HEK293T (cell line): ENCODE measurements at places on chromosomes 11 and 22.

GRCh38 chr11:11659567-11660362, 38.0 kb upstream of the GALNT18 start:
- peak; percentile 43 for DNase-seq

- DNase-seq = peak; percentile 66
These were observed 192.7 kb downstream of the NAV2 start for GRCh38 chr11:19905280-19905853.

GRCh38 chr11:59562292-59562691, 51.0 kb downstream of the OR4D9 start:
- no peak for DNase-seq

DNA sequence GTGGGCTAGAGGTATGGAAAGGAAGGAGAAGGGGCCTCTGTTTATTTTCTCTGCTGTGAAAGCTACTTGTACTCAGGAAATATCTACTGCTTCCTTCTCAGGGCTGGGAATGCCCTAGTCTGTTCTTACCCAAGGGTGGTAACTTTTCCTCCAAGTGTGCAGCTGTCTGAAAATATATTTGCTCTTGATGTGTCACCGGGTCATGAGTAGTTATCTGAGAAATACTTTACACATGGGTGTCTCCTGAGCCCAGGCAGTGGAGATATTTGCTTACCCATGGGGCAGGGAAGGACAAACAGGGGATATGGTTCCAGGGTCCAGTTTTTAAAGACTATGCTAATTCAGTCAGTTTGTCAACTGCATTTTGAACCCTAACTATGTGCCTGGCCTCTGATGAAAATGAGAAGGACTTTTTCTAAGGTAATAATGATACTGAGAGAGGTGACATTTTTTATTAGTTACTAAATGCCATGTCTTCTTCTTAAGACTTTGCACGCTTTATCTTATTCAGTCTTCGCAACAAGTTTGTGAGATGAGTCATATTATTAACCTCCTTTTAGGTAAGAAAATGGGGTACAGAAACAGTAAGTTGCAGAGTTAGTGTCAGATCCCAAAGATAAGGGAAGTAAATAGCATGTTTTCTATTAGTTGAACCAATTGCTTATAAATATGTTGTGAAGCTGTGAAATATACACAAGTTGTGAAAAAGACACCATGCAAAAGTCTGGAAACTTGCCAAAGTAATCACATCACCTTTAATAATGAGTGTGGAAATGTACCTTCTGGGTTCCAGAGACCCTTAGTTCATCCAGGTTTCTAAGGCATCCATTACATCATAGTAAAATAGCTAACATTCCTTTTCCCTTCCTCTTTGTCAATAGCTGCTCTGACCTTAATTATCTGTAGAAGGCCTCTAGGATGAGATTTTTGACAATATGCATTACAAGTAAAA, 22.9 kb downstream of the SYTL2 start:
- no peak for DNase-seq

DNA sequence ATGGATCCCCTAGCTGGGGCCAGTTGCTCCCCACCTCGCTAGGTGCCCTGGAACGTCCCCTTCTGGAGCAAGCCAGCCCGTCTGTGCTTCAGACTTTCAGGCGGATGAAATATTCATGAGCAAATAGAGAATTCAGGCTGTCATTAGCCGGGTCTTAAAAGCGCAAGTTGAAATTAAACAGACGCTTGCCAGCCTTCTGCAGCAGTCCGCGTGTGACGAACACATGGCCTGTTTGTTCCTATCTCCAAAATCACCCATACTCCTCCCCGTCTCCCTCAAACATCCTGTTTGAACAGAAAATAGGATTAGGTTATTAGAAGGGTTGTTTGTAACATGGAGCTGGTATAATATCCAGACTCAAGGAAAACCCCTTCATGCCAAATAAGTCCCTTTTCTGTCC, 38.7 kb downstream of the MYO18B start:
- no peak for DNase-seq

- peak; percentile 44 for DNase-seq
These were observed 375.4 kb downstream of the DDX10 start for GRCh38 chr11:109040303-109040702.

DNA sequence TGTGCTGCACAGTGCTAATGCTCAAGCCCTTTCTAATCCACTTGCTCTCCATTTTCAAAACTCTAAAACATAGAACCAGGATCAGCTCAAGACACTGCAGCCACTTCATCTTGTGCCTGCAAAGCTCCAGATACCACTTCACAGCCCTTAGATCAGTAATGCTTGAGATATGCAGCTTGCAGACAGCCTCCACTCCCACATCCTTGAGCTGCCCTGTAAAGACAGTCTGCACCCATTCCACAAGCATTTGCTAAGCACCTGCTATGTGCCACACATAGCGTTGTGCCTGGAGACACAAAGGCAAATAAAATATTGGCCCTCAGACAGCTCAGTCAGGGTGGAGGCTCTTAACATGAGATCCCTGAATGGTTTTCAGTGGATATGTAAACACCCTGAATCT, 192.5 kb upstream of the SNX19 start:
- DNase-seq = no peak

- DNase-seq = no peak
These were observed 95.7 kb downstream of the SCN3B start for GRCh38 chr11:123558536-123559315.

GRCh38 chr22:38290347-38290746, 17.5 kb upstream of the TMEM184B start:
- no peak for DNase-seq

- peak; percentile 11 for DNase-seq
These were observed 133.9 kb downstream of the FANCF start for GRCh38 chr11:22491555-22492225.

DNA sequence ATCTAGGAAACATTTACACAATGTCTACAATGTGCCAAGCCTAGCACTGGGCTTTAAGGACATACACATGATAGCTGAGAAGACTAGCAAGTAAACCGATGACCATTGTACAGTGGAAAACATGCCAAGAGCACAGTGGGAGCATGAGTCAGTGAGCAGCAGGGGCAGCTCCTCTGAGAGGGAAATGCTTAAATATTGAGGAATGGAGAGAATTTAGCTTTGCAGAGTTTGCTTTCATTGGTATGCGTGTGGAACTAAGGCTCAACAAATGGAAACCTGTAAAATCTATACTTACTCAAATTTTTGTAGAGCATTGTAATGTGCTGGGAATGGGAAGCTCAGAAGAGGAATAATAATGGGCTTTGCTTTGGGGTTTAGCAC, 282.3 kb downstream of the ST3GAL4 start:
- DNase-seq = no peak

DNA sequence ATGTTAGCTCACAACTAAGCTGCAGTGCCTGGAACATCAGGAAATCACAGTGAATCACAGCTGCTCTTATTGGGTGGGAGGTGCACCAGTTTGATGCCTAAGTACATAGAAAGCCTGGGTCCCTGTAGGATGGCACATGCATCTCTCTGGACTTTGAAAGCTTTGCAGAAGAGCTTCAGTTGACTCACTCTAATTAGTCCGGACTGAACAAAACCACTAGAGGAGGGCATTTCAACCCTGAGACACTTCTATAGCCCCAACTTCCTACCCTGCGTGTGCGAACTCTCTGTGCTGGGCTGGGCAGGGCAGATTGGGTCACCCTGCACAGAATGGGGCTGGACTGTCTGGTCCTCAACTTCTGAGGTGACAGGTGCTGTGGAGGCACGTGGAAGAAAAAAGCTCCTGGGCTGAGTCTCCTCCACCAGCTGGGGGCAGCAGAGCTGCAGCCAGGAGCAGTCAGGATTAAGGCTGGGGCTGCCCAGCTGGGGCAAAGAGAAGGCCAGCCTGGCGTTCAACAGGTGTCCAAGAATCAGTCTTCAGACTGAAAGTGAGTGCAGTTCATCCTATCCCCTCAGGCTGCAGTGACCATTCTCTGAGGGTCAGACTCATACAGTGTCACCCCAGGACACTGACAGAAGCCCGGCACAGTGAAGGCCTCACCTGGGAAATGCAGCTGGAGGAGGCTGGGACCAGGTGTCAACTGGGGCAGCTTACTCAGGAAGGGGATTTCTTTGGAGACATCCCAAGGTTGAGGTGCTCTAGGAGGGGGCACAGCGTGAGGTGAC, 22.1 kb downstream of the GGTLC2 start:
- DNase-seq = peak; percentile 52

- no peak for DNase-seq
These were observed 23.6 kb downstream of the GALNT18 start for GRCh38 chr11:11598243-11598642.

GRCh38 chr11:19615341-19616183, 97.1 kb upstream of the NAV2 start:
- no peak for DNase-seq

- no peak for DNase-seq
These were observed 61.5 kb downstream of the AAMDC start for GRCh38 chr11:77882396-77882795.

- no peak for DNase-seq
These were observed 10.5 kb downstream of the C11orf86 start for GRCh38 chr11:66985508-66986177.

DNA sequence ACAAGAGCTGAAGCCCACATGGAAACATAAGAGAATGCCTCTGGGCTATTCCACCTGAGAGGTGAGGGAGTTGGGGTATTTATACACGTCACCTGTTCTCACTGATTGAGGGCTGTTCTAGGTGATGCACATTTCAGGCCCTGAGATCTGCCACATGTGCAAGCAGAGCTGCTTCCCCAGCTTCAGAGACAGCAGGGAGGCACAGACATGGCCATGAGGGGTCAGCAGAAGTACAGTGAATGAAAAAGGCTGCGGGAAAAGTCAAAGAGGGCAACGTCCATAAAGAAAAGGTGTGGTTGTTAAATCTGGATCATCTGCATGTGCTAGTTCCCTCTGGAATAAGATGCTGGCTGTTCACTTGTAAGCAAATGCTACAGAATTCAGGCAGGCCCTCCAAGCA, 75.4 kb downstream of the GAB4 start:
- no peak for DNase-seq

DNA sequence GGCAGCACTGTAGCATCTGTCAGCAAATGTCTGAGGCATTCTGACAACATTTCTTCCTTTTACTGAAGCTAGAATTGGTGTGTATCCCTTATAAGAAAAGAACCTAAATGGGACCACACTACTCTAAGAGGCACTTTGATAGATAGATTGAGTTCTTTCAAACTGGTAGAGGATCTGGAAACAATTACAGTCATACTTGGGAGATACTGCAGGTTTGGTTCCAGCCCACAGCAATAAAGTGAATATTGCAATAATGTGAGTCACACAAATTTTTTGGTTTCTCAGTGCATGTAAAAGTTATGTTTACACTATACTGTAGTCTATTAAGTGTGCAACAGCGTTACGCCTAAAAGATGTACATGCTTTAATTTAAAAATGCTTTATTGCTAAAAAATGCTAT, 96.9 kb downstream of the SBF2 start:
- DNase-seq = no peak

GRCh38 chr11:11468954-11469353, 115.9 kb upstream of the CSNK2A3 start:
- DNase-seq = no peak

- no peak for DNase-seq
These were observed 965 bp downstream of the OR9Q1 start for GRCh38 chr11:58024601-58025091.
